ENCODE measurements at places on chromosomes 1 and 21. TPM values are rescaled to one million over a fixed set of nuclear protein-coding genes. Genes with fewer than 3 reads are reported as not detected.
A peak's percentile ranks its signal among the peaks of the same experiment; 100 is the strongest.

DNA sequence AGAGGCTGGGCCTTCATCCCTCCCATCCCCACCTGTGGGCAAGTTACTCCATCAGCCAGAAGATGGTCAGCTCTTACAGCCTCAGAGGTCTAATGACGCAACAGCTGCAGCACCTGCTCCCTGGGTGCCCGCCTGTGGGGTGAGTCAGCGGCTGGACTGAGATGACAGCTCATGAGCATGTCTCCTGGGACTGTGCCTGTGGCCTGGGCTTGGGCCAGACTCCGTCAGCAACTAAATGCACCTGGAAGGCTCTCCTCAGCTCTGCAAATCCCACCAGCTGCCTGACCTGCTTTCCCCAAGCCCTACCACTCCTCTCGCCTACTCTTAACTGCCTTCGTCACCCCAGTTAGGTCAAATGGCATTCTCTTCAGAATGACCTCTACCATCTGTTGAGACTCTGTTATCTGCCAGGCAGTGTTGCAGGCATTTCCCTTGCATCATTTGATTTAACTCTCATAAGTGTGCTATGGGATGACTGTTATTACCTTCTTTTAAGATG lies 47.7 kb downstream of the ETS2 start:
- peak; percentile 98 for DNase-seq

- no peak for DNase-seq
Observed at GRCh38 chr1:155218854-155219591, 10.5 kb downstream of the MTX1 start.

GRCh38 chr1:78586572-78586971 lies 33.7 kb upstream of the IFI44L start:
- DNase-seq = no peak

DNA sequence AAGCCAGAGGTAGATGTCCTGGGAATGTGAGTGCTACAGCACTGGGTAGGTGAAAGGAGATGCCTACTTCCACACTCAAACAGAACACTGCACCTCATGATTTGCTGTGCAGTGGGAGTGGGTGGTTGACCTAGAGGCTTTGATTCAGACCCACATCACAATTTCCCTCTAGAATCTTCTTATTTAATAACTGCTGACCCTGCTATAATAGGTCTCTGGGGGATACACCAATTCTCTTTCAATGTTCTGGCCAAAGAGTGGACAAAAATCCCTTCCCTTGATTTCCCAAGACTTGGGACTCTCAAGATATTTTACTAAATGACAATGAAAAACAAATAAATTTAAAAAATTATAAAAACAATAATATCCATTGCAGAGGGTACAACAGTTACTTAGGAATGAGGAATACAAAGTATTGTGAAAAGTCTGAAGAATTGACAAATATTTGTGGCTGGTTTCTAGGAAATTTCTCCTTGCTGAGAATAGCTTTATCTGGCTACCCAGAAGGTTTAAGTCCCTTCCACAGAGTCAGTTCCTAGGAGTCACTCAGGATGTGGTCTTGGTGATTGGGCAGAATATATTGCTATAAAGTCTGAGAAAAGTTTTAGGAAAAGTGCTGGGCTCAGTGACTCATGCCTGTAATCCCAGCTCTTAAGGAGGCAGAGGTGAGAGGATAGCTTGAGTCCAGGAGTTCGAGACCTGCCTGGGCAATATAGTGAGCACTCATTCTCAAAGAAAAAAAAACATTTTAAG lies 2.4 kb upstream of the FCGR2A start:
- no peak for DNase-seq

- peak; percentile 50 for DNase-seq
Observed at GRCh38 chr1:215082532-215083382, at the start of gene KCNK2. Gene KCNK2, plus strand, starts transcription at chr1:215082737. Its CDS starts 649 bp downstream, at chr1:215083386.

DNA sequence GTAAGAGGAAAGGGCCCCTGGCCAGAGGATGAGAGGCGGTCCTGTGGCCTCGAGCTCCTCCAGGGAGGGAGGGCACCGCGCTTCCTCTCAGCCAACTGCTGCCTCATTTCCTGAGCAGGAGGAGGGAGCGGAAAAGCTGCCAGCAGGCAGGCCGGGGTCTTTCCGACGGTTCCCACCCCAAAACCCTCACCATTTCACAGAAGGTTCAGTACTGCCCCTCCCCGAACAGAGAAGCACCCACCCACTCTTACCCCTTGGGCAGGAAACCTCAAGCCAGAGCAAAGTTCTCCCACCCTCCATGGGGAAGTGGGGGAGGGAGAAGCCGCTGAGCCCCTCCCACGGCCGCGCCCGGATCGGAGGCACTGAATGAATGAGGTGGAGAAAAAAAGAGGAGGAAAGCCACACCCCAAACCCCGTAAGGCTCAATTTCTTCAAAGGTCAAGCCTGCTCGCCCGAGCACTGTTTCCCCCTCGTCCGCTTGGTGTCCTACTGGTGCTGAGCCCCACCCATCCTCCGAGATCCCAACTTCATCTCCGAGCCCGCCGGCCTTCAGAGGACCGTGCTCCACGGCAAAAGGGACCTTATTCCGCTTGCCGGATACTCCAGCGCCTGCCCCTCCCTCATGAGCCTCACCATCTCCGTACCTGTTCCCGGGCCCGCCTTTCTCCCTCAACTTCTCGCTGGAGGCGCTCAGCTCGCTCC lies 9.4 kb downstream of the TPM3 start:
- peak; percentile 81 for DNase-seq

GRCh38 chr21:37496972-37497371 lies 130.4 kb downstream of the DYRK1A start:
- no peak for DNase-seq

DNA sequence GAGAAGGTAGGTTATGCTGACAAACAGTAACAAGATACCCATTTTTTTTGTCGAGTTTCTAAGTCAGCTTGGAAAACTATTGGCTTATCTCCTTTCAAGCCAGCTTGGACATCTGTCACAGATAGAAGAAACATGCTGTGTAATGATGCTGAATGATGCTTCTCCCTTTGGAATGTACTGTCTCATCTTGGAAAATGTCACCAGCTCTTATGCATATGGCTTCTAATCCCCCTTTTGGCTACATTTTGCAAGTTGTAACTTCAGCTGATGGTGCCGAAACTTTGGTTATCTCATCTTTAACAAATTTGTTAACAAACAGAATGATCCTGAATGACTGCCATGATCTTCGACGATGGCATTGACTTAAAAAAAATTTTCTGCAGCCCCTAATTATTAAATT lies 68.8 kb upstream of the ST6GALNAC3 start:
- no peak for DNase-seq

DNA sequence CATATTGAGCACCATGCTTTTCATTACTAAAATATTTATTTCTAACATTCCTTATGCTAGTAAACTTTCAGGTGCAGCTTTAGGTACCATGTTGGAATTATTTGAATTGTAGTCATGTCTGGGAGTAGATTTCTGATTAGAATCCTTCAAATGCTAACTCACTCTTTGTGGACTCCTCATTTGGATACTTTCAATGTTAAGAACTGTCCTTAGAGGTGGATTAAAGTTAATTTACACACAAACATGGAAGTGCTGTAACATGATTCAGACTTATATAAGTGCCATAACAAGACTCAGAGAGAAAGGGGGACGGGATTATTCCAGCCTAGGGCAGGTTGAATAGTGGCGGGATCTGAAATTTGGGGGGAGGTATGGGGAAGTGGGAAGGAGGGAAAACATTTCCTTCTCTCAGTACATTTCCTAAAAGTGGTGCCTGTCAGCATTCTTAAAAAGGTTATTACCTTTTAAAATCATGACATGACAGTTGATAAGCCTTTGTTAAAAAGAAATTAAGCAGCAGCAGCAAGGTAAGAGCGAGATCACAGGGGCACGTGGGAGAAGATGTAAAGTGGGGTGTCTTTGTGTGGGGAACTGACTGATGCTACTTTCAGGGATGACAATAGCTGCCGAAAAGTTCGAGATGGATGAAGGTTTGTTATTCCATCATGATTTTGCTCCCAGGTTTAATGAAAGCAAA lies 44.4 kb downstream of the HHAT start:
- no peak for DNase-seq

DNA sequence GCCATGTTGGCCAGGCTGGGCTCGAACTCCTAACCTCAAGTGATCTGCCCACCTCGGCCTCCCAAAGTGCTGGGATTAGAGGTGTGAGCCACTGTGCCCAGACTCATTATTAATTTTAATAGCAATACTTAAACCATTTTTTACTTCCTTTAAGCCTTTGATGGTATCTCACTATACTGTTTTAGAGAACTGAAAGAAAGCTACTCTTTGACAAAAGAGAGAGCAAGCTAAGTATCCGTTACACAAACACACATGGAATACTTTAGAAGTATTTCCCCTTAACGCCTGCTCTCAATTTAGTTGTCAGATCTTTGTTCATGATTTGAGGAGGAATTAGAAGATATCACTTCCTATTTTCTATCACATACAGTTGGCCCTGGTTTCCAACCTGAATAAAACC lies 189.4 kb downstream of the COP1 start:
- DNase-seq = no peak

DNA sequence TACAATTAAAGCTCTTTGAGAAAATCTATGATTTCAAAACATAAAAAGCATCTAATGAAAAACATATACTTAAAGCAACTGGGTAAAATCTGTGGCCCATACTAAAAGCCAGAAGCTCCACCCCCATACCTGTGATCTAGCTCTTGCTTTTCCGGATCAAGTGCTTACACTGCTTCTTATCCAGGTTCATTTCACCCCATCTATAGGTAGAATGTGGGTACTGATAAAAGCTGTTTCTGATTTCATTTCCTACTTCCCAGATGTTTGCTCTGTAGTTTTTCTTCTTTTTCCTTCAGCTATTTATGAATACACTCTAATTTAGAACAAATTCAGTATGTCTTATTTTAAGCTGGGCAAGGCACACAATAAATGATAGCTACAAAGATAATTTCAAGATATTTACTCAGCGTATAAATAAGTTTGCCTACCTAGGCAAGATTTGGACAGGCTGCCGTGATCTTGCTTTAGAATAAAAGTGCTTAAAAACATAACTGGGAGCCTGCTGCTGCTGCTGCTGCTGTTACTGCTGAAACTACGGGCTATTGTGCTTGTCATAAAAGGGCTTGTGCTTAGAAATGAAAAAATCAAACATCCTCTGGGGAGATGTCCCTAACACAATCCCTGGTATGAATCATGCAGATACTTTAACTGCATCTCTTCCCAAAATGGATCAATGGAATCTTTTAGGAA lies 2.1 kb downstream of the SIPA1L2 start:
- no peak for DNase-seq

GRCh38 chr1:205497351-205497750 lies 7.1 kb upstream of the CDK18 start:
- DNase-seq = no peak

DNA sequence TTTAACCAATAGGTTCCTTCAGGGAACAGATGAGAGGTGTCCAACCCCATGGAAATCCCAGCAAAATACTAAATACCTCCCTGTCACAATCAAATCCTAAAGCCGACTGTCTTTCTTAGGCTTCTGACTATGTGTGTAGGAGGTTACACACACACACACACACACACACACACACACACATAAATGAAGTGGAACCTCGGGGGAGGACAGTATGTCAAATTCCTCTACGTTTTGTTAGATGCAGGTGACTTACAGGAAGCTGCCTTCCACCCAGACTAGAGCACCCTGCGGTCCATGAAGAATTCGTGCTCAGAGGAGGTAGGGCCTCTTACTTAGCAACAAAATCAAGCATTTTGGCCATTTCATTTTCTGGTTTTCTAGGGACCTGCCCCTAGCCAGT lies 16.4 kb downstream of the RSPH1 start:
- no peak for DNase-seq

DNA sequence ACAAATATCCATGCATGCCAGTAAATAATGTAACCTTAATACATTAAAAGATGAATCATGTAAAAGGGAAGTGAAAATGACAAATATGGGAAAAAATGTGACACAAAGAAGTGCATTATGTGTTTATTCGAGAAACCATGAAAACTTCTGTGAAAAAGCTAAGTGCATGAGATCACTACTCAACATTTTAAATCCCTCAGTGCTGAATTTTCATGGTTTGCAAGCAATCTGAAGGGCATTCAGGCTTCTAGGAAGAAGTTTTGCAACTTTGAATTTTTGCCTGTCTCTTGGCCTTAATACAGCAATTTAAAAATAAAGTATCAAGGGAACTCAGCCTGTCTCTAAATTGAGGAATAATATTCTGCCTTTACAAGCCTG lies 78.2 kb downstream of the MAP3K7CL start:
- DNase-seq = no peak

GRCh38 chr1:207908107-207908734 lies 2.7 kb downstream of the CD34 start:
- peak; percentile 70 for DNase-seq

DNA sequence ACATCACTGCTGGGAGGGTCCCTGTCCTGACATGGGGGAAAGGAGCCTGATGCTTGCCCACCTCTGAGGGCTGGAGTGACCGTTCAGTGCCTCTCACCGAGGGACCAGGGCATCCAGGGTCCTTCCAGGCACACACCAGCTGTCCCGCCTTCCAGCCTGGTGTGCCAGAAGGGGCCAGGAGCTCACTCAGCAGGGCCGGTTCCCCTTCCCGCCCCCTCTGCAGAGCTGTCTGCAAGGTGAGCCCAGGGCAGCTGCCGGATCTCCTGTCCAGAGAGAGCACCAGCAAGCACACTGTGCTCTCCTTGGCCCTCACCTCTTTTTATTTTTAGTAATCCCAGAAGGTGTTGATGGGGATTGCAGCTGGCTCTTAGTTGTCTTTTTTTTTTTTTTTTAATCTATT lies 16.9 kb downstream of the H6PD start:
- peak; percentile 77 for DNase-seq

DNA sequence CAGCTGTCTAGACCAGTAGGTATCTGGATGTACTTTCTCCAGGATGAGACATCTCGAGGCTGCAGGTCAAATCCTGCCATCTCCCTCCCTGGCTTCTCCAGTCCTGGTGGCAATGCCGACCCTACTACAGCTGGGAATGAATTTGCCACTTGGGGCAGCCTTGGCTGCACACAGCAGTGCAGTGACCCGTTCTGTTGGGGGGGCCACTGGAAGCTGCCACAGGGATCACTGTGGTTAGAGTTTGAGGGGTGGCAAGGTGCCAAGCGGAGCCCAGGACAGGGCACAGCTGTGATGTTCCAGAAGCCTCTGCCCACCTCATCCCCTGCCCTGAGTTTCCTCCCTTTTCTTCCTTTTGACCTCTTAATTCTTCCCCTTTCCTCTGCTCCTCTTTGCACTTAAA lies 17.1 kb downstream of the COL6A2 start:
- DNase-seq = peak; percentile 13

- DNase-seq = no peak
Observed at GRCh38 chr1:19370453-19371170, 58.5 kb downstream of the SLC66A1 start.

Gene OR2G6
- total RNA-seq = not detected

Gene FOXJ3
- 47.9 TPM for total RNA-seq

Gene SPATA17
- total RNA-seq = not detected

Gene TINAGL1
- total RNA-seq = 52.5 TPM

Gene NOC2L
- 80.1 TPM for total RNA-seq

Gene SEMA4A
- 2.3 TPM for total RNA-seq

Data from psoas muscle (tissue), 8 donors.